ENCODE measurements at places on chromosomes 2 and 18. TPM values are rescaled to one million over a fixed set of nuclear protein-coding genes. Genes with fewer than 3 reads are reported as not detected.

CYBRD1 gene
- 38.0 TPM for total RNA-seq

SLC16A14 gene
- total RNA-seq: 2.5 TPM

RUFY4 gene
- not detected for total RNA-seq

DES gene
- total RNA-seq: 0.68 TPM

IFIH1 gene
- total RNA-seq: 18.6 TPM

RPRM gene
- total RNA-seq: 0.29 TPM

VIT gene
- total RNA-seq: 2.4 TPM

SLC30A3 gene
- 0.46 TPM for total RNA-seq

CCDC74A gene
- 25.7 TPM for total RNA-seq

FAM124B gene
- 0.06 TPM for total RNA-seq

IL36B gene
- total RNA-seq: not detected

UGP2 gene
- 69.6 TPM for total RNA-seq

FTCDNL1 gene
- 2.3 TPM for total RNA-seq

PARD3B gene
- 0.37 TPM for total RNA-seq

ST8SIA3 gene
- not detected for total RNA-seq

CFC1 gene
- not detected for total RNA-seq

RESP18 gene
- total RNA-seq: not detected

CNTNAP5 gene
- total RNA-seq: not detected

All from H4 (cell line).